Stimulated activated CD4-positive, alpha-beta T cell treated with anti-CD3 and anti-CD28 coated beads, Interleukin-4, amount 100 ng/mL, for 24 hours (primary cell): ENCODE measurements at places on chromosomes 11 and 22.

- no peak for DNase-seq
Measured at GRCh38 chr22:33202455-33202854, 144.3 kb upstream of the SYN3 start.

DNA sequence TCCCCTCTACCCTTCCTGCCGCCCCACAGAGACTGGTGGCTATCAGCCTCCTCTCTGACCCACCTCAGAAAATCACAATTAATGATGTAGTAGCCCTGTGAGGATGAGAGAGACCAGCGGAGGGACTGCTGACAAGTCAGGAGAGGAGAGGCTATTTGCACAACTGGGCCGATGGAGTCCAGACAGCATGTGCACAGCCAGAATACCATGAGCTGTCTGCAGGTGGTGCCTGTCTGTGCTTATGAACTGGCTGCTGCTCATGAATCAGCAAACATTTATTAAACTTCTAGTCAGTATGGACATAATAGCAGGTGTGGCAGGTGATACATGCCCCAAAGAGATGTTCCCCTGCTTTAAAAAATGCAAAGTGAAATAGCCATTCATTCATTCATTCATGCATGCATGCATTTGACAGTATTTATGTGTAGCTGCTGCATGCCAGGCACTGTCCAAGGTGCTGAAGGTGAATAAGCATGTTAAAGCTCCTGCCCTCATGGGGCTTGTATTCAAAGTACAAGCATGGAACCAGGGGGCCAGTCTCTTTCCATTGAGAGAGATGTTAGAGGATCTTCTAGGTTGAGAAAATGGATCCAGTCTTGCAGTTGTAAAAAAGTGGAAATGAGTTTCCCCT lies 141.3 kb downstream of the GRIK4 start:
- DNase-seq = no peak

GRCh38 chr11:115616971-115617370 lies 112.8 kb upstream of the CADM1 start:
- DNase-seq = no peak

GRCh38 chr11:10751581-10751940 lies 515 bp downstream of the CTR9 start:
- DNase-seq = no peak

- DNase-seq = no peak
Measured at GRCh38 chr11:61080986-61081590, 21.2 kb upstream of the CD5 start.

GRCh38 chr11:35949242-35949641 lies 5.4 kb downstream of the LDLRAD3 start:
- no peak for DNase-seq

GRCh38 chr22:23380230-23380573 lies 199.9 kb downstream of the IGLL1 start:
- no peak for DNase-seq

- DNase-seq = no peak
Measured at GRCh38 chr11:74647831-74648230, 55.4 kb downstream of the POLD3 start.

DNA sequence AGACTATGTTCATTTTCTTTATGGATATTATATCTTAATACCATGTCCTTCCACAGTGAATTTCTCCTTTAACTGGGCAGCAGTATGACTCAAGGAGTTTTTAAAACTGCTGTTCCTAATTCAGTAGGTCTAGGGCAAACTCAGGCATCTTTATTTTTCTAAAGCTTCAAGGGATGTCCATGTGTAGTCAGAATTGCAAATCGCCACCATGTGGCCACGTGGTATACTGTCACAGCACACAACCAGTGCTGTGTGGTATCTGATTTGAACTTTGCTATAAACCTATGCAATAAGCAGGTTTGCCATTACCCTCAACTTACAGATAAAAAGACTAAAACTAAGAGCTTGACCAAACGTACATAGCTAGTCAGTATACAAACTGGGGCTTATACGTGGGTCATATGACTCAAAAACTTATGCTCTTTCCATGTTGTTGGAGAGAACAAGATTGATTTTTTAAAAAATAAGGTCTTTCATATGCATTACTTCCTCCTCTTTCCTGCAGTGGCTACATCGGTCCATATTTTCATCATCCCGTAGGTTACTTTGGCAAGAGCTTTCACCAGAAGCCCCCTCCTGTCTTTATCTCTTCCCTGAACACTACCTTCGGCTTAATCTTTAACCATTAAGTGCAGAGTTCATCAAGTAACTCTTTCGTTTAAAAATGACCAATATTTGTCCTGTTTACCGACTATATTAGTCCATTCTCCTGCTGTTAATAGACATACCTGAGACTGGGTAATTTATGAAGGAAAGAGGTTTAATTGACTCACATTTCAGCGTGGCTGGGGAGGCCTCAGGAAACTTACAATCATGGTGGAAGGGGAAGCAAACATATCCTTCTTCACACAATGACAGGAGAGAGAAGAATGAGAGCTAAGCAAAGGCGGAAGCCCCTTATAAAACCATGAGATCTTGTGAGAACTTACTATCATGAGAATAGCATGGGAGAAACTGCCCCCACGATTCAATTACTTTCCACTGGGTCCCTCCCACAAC lies 8.0 kb upstream of the HTATIP2 start:
- DNase-seq = peak; percentile 33

DNA sequence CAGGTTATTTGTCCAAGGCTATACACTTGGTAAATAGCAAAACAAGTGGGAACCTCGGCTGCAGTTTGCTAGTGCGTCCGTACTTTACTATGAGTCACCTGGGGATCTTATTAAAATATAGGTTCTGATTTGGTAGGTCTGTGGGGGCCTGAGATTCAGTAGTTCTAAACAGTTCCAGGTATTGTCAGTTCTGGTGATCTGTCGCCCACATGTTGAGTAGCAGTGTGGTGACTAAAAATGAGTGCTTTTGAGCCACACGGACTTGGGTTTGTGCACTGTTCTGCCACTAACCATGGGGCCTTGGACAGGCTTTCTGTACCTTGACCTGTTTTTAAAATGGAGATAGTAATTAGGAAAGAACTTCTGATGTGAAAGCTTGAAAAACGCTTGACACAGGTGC lies 15.7 kb downstream of the FBXO7 start:
- DNase-seq = no peak

DNA sequence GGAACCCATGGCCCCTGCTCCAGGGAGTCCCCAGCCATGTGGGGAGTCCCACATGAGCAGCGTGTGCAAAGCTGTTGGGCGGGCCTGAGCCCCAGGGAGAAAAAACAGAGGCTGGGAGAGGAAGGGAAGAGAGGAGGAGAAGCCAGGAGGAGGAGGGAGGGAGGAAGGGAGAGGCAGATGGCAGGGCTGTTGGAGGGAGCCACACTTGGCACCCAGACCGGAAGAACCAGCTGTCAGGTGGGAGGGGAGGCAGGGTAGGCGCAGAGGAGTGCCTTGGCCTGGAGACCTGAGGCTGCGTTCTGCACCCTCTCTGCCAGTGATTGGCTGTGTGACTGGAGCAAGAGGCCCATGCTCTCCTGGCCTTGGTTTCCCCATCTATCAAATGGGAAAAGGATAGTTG lies 6.7 kb downstream of the SYNGR1 start:
- no peak for DNase-seq

- no peak for DNase-seq
Measured at GRCh38 chr11:58465690-58466089, 23.7 kb upstream of the OR5B12 start.

GRCh38 chr22:37681001-37681424 lies 5.1 kb upstream of the NOL12 start:
- no peak for DNase-seq

DNA sequence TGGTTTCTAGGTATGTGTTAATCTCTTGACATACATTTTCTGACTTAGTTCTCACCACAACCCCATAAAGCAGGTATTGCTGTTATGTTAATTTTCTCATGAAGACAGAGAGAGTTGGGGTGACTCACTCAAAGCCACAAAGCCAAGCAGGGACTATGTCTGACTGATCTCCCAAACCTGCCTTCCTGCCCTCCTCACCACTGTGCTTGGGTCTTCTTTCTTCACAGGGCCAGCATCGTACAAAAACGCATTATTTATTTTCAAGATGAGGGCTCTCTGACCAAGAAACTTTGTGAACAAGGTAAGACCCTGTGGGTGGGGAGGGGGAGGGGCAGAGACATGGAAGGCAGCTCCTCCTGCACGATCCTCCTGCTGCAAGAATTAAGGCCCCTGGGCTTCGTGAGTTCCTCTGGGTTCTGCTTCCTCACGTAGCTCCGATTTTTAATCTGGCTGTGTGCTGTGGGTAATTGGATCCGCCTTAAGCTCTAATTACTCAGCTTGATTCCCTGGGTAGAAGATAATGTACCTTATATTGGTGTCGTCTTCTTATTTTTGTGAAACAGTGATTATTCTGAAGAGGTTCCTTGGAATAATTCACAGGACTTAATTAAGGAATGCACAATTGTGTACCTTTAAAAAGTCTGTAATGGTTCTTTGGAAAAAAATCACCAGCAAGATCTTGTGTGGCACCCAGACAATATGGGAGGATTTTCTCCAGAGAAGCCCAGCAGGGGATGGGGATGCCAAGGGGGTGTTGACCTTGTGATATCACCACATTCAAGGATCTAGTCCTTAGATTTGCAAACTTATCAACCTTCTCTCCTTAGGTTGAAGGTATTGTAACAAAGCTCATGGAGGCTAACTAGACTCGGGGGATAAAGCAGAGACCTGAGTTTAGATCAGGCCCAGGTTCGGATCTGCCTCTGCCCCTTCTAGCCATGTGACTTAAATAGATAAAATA lies 112.9 kb downstream of the SPON1 start:
- DNase-seq = peak; percentile 74

GRCh38 chr11:9941991-9942390 lies 278.1 kb downstream of the SWAP70 start:
- no peak for DNase-seq

- DNase-seq = peak; percentile 34
Measured at GRCh38 chr11:69144316-69145049, 11.3 kb upstream of the SMIM38 start.

DNA sequence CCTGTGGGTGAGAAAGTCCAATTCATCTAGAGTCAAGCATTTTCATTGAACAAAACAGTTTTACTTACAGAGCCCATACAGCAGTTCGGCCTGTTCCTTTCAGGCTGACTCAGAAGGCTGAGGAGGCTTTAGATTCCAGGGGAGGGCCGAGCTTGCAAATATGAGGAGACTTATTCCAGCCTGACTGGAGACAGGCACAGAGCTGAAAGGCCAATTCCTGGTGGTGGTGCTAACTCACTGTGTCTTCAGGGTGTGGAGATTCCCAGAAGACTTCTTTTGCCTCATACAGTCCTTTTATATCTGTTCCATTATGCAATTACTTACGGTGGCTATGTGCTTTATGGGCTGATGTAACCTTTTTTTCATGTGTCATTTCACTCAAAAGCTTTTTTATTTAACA lies at the start of gene OR51E2:
OR51E2 (minus strand) TSS at position 269 of the 400 bp plus-strand sequence. CDS start 15,142 bp downstream, outside the sequence.
- no peak for DNase-seq

GRCh38 chr11:65719871-65720210 lies 757 bp downstream of the RNASEH2C start:
- peak; percentile 25 for DNase-seq

- DNase-seq = no peak
Measured at GRCh38 chr22:46067159-46068111, 82.9 kb upstream of the PPARA start.

DNA sequence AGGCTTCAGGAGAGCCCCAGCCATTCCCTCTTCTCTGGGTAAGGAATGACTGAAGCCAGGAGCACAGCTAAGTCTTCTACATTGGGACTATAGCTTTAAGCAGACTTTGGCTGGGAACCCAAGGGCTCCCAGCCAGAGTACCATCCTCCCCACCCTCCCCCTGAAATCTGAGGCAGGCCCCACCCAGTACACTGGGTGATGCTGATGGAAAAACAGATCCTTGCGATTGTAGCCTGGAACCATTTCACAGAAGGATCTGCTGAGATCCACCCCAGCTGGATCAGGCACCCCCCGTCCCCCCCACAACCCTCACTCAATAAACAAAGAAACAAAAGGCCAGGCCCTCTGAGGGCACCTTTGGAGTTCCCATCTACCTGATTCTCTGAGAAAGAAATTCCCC lies 39.8 kb downstream of the IL18BP start:
- no peak for DNase-seq

DNA sequence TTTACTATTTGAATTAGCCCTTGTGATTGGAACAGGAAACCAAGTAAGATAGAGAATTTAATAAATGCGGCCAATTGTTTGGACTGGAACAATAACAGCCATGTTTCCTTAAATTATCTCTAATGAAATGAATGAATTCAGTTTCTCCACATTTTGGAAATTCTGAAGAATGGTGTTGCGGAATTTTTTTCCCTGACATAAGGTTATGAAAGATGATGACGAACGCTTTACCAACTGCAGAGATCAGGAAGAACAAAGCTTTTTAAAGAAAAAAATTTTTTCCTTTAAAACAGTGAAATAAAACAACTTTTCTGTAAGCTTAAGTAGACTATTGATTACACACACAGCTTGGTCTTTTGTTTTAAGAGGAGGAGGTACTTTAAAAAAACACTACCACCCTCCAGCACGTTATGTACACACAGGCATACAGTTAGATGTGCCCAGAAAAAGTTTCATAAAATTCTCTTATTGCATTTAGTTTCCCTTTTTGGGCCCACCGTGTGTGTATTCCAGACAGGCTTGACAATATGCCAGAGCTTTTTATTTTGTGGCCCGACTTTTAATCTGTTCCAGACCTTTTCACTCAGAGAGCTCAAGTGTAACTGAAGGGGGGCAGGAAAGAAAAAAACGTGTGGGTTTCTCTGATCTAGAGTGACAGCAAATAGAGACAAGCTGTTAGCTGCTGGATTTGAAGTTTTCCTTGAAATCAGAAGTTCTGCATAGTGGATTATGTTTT lies 77.3 kb downstream of the YAP1 start:
- no peak for DNase-seq

DNA sequence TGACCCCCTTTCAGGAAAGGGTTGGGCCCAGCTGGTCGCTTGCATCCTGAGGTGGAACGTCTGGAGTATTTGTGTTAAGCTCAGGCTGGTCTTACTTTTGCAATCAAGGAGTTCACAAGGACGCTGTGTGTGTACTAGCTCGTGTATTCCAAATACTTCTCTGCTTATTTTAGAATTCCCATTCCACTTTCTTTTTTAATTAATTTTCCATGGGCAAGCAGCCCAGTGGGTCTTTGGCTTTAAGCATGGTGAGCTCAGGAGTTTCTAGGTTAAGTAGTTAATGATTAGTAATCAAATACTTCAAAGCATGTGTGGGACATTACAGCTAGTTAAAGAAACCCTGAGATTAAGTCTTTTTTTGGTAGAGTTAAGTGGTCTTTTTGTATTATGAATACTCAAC lies 68.6 kb downstream of the CSNK2A3 start:
- no peak for DNase-seq

DNA sequence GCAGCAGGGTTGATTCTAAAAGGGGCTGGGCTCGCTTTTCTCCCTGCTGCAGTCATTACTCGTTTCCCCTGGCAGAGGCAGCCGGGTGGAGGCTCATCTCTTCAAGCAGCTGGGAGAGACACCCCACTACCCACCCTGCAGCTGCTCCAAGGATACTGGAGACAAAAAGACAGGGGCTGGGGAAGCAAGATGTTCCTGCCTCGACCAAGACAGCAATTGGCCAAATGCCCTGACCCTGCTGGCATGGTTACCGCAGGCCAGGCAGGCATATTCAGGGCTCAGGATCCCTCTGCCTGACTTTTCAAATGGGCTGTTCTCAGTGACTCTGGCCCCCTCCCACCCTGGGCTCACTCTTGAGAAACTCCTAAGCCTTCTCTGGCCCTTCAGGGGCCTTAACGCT lies 6.8 kb upstream of the RGL4 start:
- no peak for DNase-seq
